ENCODE measurements at places on chromosomes 1 and 21.

GRCh38 chr1:85289848-85290335 lies 13.5 kb upstream of the BCL10 start:
- DNase-seq, result no peak

- DNase-seq, result no peak
Measured at GRCh38 chr1:195763146-195763906, 844.9 kb downstream of the KCNT2 start.

- no peak for DNase-seq
Measured at GRCh38 chr1:24652382-24652781, 9.3 kb downstream of the SRRM1 start.

DNA sequence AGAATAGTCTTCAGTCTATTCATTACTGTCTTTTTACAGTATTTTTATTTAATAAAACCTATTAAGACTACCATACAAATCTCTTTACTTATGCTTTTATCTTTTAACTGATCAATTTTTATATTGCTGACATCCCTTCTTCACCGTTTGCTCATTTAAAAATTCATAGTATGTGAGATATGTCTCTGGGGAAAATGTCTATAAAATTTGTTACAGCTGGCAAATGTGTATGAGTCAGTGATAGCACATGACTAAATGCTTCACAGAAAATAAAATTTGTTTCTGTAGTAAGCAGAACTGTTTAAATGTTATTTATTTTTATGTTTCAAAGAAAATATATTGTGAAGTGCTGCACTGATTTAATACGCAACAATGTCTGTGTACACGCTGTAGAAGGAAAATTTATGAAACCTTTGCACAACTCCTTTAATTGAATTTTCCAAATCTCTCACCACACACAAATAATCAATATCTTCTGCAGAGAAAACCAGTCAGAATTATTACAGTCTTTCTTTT lies 74.2 kb downstream of the ITGB3BP start:
- no peak for DNase-seq

GRCh38 chr1:70907563-70908310 lies 139.9 kb downstream of the PTGER3 start:
- no peak for DNase-seq

DNA sequence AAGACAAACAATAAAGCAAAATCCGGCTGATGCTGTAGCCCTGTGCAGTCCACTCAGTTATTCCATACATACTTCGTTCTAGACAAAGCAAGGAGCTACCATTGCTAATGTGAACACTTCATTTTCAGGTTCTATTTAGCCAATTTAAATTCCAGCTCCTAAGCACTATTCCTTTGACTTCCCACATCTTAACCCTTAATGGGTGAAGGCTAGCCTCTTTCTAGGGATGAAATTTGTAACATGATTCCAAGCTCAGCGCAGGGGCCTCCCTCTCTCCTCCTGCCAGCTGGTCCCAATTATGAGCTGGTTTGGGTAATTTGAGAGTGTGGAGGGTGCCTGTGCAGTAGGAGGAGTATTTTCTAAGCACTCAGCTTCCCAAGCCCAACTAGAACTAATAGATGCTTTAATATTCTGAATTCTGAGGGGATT lies 53.9 kb upstream of the PTGFRN start:
- DNase-seq, result no peak

- no peak for DNase-seq
Measured at GRCh38 chr1:77342745-77343144, 60.9 kb downstream of the AK5 start.

- DNase-seq, result no peak
Measured at GRCh38 chr1:30267856-30268255, 455.5 kb downstream of the MATN1 start.

All from GOT3 (cell line).